Activated T-helper 2 cell treated with anti-CD3 and anti-CD28 coated beads, Interferon-gamma antibody, Interleukin-2, Interleukin-4, amounts not matched to agents 10 μg/mL and 5 μg/mL and 100 μg/mL, durations not matched to agents 14 hours and 24 hours and 36 hours (primary cell): ENCODE measurements at places on chromosomes 1 and 21. TPM values are rescaled to one million over a fixed set of nuclear protein-coding genes. Genes with fewer than 3 reads are reported as not detected.

- H3K27ac ChIP-seq, result peak overlapping the region; percentile 75
- H3K4me3 ChIP-seq, result no peak overlapping the region
- H3K36me3 ChIP-seq, result peaks cover 34% of the 10 kb centered on the region
- peaks cover 35% of the 10 kb centered on the region for H3K4me1 ChIP-seq
- DNase-seq, result no peak
These were observed 1.8 kb upstream of the CKS1B start for GRCh38 chr1:154972517-154973343.

GRCh38 chr1:213858581-213858980 lies 129.2 kb upstream of the PROX1 start:
- H3K36me3 ChIP-seq, result no peaks in the 10 kb centered on the region
- DNase-seq, result no peak
- no peak overlapping the region for H3K4me3 ChIP-seq
- H3K27me3 ChIP-seq, result no peaks in the 10 kb centered on the region

Gene RNPC3
- total RNA-seq, result 15.9 and 19.3 TPM in 2 replicates

Gene CHD1L
- 76.6 and 86.0 TPM in 2 replicates for total RNA-seq
